ENCODE measurements at places on chromosomes 11 and 22.

GRCh38 chr11:121453589-121454299, 977 bp upstream of the SORL1-AS1 start:
- DNase-seq, result no peak

GRCh38 chr11:122764371-122765090, 73.8 kb upstream of the CRTAM start:
- DNase-seq, result no peak

GRCh38 chr22:48840112-48840949, 987.3 kb downstream of the BRD1 start:
- DNase-seq, result no peak

GRCh38 chr11:26483108-26483507, 89.0 kb downstream of the MUC15 start:
- no peak for DNase-seq

DNA sequence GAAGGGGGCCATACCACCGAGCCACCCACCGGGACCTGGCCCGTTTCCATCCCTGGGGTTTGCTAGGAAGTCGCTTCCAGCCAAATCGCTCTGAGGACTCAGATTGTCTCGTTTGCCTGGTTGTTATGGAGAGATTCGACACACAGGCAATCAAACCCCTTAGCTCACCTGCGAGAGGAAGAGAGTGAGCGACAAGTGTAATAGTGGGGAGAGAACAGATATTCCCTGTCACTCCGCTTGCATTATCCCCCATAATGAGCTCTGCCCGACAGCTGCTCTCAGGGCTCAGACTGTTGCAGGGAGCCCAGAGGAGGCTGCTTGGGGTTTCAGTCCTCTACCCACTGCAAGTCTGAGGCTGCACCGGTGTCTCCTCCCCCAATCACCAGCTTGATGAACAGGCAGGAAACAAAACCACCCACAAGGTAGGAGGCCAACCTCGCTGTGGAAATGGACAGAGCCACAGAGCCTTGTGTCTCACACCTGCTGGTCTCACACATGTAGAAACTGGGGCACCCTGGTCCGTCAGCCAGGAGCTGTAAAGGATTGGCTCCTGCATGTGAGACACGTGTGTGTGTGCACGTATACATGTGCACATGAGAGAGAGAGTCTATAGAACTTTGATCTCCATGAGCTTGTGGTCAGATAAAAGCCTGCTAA, 351.1 kb downstream of the BUD13 start:
- peak; percentile 93 for DNase-seq

DNA sequence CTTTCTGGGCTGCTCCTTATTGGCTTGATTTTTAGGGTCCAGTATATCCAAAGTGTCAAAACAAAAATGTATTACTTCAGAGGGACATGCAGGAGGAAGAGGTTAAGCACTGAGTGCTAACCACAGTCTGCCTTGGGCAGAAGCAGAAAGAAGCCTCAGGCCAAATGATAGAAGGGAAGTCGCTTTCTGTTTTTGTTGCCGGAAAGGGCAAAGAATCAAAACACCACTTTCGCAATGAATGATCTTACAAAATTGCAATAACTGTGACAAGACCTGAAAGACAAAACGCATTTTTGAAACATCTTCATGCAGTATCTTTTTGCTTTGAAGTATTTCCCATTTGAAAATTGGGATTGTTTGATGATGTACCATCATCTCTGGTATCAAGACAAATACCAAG, 70.1 kb upstream of the PICALM start:
- no peak for DNase-seq

DNA sequence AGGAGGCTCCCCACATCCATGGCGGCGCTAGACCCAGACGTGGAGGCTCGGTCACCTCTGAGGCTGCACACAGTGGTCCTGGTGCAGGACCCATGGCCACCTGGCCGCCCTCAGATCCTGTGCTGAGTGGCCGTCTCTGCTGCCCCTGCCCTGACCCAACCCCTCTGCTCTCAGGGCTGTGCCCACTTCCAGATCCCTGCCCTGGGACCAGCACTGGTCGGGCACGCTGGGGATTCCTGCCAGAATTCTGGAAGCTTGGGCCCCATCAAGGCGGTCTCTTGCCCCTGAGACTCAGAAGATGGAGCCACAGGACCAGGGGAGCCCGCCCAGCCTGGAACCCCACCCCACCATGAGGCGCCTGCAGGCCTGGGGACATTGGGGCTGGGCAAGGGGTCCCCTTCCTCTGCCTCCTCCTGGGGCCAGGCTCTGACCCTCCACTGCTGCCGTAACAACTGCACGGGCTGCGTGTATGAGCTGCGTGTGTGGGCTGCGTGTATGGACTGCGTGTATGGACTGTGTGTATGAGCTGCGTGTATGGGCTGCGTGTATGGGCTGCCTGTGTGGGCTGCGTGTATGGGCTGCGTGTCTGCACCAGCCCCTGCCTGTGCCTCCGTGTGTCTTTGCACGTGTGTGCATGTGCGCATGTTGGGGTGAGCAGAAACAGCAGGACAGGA, 48.7 kb downstream of the IGLL1 start:
- no peak for DNase-seq

DNA sequence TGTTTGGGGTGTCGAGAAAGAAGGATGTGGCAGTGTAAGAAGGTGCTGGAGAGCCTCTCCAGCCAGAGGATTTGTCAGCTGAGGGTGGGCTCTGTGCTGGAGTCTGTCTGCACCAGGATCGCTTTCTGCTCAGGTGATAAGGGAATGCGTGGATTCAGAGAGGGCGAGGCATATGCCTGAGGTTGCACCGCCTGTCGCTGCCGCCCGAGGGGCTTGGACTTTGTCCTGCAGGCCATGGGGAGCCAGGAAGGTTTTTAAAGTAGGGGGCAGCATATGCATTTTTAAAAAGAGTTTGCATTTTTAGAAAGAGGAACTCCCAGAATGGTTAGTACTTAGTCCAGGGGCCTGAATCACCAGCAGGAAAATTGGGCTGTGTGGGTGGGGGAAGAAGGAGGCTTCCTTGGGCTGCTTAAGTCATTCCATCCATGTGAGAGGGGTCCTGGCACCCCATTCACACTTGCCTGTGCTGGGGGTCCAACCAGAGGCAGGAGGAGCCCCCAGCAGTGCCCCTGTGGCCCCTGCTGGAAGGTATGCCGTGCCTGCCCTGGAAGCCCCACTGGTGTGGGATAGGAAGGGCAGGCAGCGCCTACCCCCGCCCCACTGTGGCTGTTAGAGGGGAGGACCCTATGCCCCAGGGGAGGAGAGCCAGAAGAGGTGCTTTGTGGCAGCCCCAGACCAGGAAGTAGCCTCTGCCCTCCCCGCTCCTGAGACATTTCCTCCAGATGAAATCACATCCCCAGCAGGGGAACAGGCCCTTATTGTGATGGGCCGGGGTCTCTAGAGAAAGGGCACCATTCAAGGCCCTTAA, 35.8 kb upstream of the MYRF start:
- DNase-seq, result no peak

GRCh38 chr11:12918667-12919066, 90.4 kb upstream of the RASSF10 start:
- DNase-seq, result no peak

- no peak for DNase-seq
Observed at GRCh38 chr22:50326225-50326955, 422 bp downstream of the DENND6B start.

- DNase-seq, result no peak
Observed at GRCh38 chr22:32717337-32718240, 83.9 kb upstream of the TIMP3 start.

- DNase-seq, result no peak
Observed at GRCh38 chr11:104918113-104918824, 20.0 kb upstream of the CASP12 start.

DNA sequence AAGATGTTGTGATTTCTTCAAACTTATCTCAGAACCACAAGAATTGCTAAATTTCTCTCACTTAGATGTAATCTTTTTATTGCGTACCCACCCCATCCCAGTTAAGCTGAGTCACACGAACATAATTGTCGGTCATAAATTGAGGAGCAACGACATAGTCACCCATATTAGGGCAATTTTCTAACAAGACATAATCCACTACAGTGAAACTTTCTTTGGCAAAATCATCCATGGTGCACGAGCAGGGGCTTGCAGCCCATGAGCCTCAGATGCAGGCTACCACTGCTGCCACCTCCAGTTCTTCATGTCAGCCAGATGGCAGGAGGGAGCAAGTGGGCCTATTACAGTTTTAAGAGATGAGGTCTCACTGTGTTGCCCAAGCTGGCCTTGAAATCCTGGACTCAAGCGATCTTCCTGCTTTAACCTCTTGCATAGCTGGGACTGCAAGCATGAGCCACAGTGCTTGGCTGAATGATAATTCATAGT, 70.3 kb upstream of the GRK2 start:
- DNase-seq, result peak; percentile 39

DNA sequence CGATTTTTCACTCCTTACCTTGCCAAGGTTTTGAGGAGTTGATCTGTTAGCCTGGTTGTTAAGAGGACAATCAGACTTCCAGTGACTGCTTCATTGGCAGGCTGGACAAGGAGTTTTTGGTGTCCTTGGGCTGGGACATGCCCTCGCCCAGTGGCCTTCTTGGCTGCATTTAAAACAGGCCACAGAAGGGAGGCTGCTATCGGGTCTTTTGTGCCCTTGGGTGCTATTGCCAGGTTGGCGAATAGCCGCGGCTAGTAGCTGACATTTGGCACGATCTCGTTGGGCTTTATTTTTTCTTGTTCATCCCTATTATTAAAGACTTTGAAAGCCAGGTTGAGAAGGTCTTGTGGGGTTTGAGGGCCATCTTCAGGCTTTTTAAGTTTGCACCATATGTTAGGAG, 99.4 kb downstream of the ELP4 start:
- no peak for DNase-seq

- no peak for DNase-seq
Observed at GRCh38 chr11:112543390-112543789, 282.7 kb upstream of the PLET1 start.

All from NCI-H82 (cell line).